ENCODE measurements at places on chromosomes 2 and 18. TPM values are rescaled to one million over a fixed set of nuclear protein-coding genes. Genes with fewer than 3 reads are reported as not detected.

DNA sequence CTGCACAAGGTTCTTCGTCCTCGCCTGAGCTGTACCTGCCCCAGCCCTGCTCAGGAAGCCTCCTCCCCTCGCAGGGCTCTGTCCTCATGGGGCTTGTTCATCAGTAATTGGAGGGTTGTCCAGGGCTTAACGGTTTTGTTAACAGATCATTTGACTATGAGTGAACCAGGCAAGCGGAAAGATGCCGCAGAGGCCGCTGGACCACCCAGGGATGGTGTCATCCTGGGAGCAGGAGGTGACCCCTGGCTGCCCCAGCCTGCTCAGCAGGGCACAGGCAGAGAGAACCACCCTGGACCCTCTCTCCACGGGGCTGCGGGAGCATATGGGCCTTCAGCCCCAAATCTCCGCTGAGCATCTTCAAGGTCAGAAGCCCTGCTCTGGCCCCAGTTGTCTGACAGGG is 264.3 kb downstream of the KLHL29 start:
- no peak for DNase-seq

- no peak for DNase-seq
Measured at GRCh38 chr2:184504252-184504651, 94.1 kb upstream of the ZNF804A start.

DNA sequence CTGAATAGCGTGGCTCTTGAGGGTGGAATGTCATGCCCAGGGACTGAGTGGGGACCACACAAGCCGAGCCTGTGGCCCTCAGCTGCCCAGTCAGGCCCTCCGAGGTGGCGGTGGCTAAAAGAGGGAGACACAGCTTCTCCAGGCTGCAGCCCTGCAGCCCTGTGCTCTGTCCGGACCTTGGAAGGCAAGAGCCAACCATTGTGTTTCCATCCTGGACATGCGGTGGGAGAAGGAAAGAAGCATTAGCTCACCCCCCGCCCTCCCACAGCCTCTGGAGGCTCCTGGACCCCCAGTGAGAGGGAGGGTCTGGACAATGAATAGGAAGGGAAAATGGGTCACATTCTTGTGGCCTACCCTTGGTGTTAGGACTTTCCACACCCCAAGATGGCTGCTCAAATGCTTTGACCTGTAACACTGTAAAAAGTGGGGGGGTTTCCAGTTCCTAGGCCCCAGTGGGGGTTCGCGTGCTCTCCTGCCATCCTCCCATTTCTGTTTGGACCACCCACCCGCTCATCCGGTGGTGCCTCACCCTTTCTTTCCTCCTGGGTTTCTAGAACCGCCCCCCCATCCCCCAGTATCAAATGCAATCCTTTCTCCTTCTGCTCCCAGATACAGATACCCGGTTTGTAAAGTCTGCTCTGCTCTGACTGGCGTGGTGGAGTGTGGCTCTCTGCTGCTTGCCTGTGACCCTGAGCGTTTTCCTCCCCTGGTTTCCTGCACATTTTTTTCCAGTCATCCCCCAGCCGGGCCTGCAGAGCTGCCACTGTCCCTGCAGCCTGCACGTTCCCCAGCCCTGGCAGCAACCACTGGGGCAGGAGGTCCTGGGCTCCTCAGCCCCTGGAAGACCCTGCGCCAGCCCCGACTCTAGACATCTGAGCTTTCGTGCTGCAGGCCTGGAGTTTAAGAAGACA is 36.3 kb upstream of the SMAD7 start:
- DNase-seq, result no peak

DNA sequence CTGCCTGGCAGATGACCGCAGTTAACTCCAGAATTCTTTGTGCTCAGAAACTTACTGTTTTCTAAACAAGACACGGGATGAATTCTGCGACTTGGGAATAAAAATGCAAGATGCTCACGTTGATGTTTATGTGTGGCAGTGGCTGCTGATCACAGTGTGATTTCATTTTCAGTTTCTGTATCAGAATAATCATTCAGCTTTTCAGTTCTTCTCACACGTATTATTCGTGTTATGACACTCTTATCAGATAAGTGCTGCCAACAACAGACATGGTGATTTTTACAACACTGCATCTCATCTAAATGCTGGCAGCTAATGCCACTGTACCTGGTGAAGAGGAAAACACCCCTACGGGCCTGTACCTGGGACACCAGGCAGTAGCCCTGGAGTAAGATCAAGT is 272.9 kb upstream of the REV1 start:
- DNase-seq, result no peak

- no peak for DNase-seq
Measured at GRCh38 chr2:11133238-11133935, 21.9 kb upstream of the SLC66A3 start.

DNA sequence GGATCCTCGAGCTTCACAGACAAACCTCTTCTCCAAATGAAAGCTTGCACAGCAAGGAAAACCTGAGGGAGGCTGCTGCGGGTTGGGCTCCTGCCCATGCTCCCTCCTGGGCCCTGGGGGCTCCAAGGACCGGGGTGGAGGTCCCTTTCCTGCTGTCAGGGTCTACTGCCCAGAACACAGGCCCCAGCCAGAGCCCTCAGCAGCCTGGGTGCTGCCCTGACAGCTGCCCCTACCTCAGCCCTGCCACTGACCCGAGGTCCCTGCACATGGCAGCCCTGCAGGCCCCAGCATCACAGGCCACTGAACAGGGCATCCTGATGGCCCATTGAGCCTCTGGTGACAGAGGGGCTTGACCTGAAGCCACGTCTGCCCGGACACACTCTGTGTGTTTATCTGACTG is 41.0 kb downstream of the CROCC2 start:
- no peak for DNase-seq

DNA sequence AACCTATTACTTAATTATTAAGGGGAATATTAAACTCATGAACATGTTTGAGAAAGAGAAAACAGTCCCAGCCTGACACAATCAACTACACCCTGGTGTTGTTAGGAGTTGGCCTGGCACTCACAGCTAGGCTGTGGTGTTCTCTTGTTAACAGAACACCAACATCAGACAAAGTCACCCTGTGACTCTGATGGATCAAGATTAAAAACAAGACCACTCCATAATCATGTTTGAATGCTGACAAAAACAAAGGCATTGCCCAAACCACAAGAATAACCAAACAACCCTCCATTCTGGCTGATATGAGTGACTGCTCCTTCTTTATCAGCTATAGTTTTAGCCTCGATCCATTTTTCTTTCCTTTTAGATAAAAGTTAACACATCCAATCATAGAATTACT is 3.0 kb downstream of the BOLL start:
- DNase-seq, result no peak

DNA sequence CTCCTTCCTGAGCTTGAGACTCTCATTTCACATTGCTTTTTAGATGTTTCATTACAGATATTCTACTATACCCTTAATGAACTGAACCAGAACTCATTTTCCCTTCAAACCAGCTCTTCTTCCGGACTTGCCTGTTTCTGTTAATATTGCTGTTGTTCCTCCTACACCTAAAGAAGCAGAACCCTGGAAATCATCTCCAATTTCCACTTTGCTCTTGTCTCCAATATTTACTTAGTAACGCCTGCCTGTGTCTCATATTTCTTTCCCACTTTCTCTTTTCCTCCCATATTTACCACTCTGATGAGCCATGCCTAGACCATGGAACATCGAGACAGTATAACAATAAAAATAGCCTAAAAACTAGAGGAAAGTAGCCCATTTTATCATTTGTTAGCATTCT is 17.9 kb upstream of the GMCL1 start:
- no peak for DNase-seq

DNA sequence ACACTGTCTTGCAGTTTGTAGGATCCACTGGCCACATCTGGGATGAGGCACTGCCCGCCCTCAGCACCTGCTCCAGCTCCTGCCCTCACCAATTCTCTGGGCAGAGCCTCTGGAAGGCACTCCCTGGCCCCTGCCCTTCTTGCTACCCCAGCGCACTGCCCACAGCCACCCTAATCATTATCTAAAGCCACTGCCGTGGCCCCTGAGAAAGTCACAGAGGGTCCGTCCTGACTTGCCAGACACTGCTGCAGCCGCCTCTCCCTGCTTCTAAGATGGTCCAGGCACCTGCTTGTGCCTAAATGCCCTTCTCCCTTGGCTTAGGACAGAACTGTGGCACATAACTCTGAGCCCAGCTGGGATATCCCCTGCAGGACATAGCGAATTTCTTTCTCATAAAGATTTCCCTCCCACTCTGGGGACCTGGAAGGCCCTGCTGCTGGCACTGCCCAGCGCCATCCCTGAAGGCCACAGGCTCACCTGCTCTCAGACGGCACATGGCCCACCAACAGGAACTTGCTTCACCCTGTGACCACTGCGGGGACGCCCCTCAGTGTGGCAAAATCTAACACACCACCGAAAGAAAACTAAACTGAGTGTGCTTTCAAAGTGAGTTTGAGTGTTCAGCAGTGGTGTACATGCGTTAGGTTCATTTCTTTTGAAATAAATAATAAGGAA is 244.9 kb downstream of the HDAC4 start:
- no peak for DNase-seq

DNA sequence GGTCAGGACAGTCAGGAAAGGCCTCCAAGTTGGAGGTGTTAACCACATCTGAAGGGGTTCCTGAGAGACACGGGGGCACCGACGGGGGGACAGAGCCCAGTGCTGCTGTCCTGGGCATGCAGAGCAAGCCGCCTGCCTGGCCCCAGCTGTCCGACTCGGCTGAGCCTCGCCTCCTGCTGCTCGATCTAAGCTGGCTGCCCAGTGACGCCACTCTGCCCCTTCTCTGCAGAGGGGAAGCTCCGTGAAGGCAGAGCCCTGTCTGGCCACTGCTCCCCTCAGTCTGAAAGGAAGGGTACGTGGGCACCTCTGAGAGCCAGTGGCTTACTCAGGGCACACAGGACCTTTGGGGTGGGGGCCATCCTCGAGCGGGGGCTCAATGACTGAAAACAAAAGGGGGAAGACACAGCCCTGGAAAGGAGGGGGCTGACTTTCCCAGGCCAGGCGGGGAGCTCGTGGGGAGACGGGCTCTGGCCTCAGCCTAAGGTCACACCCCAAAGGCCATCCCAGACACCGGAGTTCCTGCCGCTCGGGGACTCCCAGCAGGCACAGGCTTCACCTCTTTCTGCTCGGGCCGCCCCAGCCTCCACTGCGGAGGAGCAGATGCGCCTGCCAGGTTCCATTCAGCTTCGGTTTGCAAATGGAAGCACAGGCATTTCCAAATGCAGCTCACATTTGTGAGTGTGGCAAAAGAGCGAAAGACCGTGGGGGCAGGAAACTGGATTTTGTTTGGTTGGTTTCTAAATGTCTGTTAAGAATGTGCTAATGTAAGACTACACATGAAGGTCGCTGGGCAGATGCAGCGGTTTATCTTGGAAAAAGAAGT is 136.9 kb downstream of the HDAC4 start:
- no peak for DNase-seq

GRCh38 chr2:9552219-9553178 is 3.1 kb downstream of the ADAM17 start:
- no peak for DNase-seq

DNA sequence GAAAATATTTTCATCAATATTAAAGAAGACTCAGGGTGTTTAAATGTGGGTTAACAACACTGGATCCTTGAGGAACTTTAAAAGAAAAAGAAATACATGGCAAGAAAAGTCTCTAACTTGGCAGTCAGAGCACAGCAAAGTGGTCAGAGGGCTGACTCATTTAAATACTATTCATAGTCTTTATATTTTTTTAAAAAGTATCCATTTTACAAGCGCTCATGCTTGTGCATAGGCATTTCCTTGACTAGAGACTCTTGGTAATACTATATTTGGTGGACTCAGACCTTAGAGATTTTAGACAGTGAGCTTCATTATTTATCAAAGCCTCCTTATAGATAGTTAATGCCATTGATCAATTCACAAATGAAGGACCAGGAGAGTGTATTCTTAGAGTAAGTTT is 110.2 kb downstream of the ABCA12 start:
- DNase-seq, result no peak

GRCh38 chr2:159612255-159612901 is 4.0 kb downstream of the BAZ2B start:
- DNase-seq, result no peak

- no peak for DNase-seq
Measured at GRCh38 chr18:79186649-79187048, 117.5 kb downstream of the ATP9B start.

DNA sequence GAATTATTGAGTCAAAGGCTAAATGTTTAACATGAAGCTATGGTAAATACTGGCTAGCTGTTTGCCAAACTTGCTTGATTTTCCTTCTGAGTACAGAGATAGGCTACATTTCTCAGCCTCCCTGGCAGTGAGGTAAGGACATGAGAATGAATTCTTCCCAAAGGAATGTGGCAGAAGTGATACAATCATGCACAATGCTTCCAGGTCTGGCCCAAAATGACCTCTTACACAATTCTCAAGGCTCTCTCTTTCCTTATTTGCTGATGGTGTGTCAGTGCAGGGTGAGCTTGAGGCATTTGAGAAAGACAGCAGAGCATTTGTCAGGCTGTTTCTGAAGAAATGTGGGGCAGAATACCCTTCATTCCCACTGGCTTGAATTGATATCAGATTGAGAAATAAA is 95.6 kb upstream of the NABP1 start:
- DNase-seq, result no peak

DNA sequence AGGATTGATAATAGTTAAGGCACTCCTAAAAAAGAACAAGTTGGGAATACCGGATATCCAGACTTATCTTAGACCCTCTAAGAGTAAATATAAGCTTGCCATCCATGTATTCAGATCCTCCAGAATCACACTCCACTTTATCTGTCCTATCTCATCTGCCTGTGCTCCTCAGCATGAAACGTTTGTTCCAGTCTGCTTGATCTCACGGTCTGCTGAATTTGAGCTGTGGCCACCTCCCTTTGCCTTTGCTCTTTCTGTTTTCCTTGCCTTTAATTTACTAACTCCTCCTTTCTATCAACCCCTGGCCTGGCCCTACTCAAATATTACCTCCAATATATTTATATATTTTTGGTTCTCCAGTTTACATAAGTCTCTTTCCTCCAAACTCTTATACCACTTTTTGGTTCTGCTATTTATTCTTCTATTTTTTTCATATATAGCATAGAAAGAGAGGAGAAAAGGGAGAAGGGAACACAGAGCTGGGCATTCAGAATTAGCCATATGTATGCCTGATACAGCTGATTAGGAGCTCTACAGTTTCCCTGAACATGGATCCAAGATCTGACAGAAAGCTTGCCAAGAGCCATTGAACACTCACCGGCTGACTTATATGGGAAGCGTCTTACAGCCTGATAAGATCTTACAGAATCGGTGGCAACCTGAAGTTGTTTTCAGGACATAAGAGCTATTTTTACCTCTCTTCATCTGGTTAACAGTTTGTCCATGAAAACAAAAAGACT is 21.8 kb upstream of the DNAJC27 start:
- DNase-seq, result no peak

GRCh38 chr2:165877565-165878550 is 75.7 kb downstream of the TTC21B start:
- no peak for DNase-seq

IL1R1 gene
- not detected for total RNA-seq

SLC5A7 gene
- total RNA-seq, result 3.0 TPM

MSTN gene
- 0.36 TPM for total RNA-seq

WNT10A gene
- total RNA-seq, result not detected

MYO1B gene
- total RNA-seq, result 107 TPM

SAG gene
- not detected for total RNA-seq

UGT1A9 gene
- not detected for total RNA-seq

SULT1C4 gene
- 8.0 TPM for total RNA-seq

CHRND gene
- 5.8 TPM for total RNA-seq

CD207 gene
- not detected for total RNA-seq

IL1B gene
- total RNA-seq, result not detected

MLPH gene
- total RNA-seq, result not detected

All from neural crest cell (in vitro differentiated cells).